ENCODE measurements at places on chromosomes 2 and 18. TPM values are rescaled to one million over a fixed set of nuclear protein-coding genes. Genes with fewer than 3 reads are reported as not detected.

HJURP gene
- total RNA-seq, result 10.4 TPM

RAX gene
- not detected for total RNA-seq

CETN1 gene
- total RNA-seq, result not detected

UGT1A3 gene
- not detected for total RNA-seq

REG3A gene
- total RNA-seq, result not detected

FAP gene
- 1.8 TPM for total RNA-seq

CYS1 gene
- 1.2 TPM for total RNA-seq

VWA3B gene
- total RNA-seq, result not detected

GCA gene
- 12.9 TPM for total RNA-seq

IL1R2 gene
- total RNA-seq, result 0.28 TPM

GPBAR1 gene
- not detected for total RNA-seq

ECEL1 gene
- not detected for total RNA-seq

PCARE gene
- not detected for total RNA-seq

TWSG1 gene
- 102 TPM for total RNA-seq

TLX2 gene
- total RNA-seq, result not detected

NDUFS1 gene
- total RNA-seq, result 173 TPM

NBAS gene
- total RNA-seq, result 101 TPM

GALNT14 gene
- 1.7 TPM for total RNA-seq

PSME4 gene
- 30.0 TPM for total RNA-seq

SEMA4C gene
- 40.3 TPM for total RNA-seq

PDE1A gene
- total RNA-seq, result 3.0 TPM

PAX8 gene
- total RNA-seq, result 0.68 TPM

MAPK4 gene
- not detected for total RNA-seq

RESP18 gene
- not detected for total RNA-seq

SATB2 gene
- total RNA-seq, result 0.85 TPM

SRD5A2 gene
- total RNA-seq, result not detected

FBXO36 gene
- 1.0 TPM for total RNA-seq

FOXD4L1 gene
- 0.17 TPM for total RNA-seq

ATP8B1 gene
- total RNA-seq, result 72.5 TPM

ALPI gene
- total RNA-seq, result not detected

ANXA4 gene
- total RNA-seq, result 37.3 TPM

CAD gene
- 69.8 TPM for total RNA-seq

COL6A3 gene
- total RNA-seq, result 14.6 TPM

PARD3B gene
- 13.3 TPM for total RNA-seq

NYAP2 gene
- total RNA-seq, result not detected

SCN7A gene
- total RNA-seq, result not detected

SP140 gene
- 0.09 TPM for total RNA-seq

HMSD gene
- not detected for total RNA-seq

ELAC1 gene
- 5.3 TPM for total RNA-seq

GALNT5 gene
- 0.09 TPM for total RNA-seq

GALR1 gene
- total RNA-seq, result not detected

WDR43 gene
- 59.1 TPM for total RNA-seq

All from dermis blood vessel endothelial cell (primary cell).